ENCODE measurements at places on chromosomes 11 and 22.

- DNase-seq = peak; percentile 65
Measured at GRCh38 chr11:3849297-3849874, 6.1 kb upstream of the STIM1 start.

GRCh38 chr22:38973289-38974169 lies 8.6 kb upstream of the APOBEC3B start:
- DNase-seq = peak; percentile 67

DNA sequence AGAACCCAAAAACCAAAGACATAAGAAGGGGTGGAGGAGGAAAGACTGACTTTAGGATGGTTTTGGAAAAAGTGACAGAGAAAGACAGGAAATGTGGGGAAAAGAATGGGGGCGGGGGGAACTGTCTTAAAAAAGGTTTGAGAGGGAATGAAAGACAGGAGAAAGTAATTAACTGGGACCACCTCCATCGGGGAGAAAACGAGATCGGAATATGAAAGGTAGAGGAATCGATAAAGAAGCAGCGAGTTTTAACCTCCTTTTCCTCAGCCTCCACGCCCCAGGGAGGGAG lies 524 bp downstream of the MTMR2 start:
- DNase-seq = no peak

DNA sequence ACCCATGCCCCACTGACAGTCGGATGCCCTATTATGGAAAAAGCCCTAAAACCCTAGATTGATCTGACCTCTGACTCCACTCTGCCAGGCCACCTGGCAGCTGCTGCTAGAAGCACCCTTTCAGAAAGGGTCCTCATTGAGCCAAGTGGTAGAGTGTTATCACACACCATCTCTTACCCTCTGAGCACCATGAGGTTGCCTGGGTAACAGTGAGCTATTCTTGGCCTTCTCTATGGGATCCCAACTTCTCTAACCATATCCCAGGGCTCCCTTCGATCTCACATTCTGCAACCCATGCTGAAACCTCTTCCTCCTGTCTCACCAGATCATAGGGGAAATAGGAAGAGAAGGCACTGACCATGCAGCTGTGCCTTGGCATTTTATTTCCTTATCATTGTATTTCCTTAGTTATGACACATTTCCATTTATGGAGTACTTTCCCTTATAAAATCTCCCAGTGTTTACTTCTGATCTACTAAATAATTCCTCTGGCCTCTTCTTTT lies 52.7 kb downstream of the MPPED2 start:
- DNase-seq = no peak

DNA sequence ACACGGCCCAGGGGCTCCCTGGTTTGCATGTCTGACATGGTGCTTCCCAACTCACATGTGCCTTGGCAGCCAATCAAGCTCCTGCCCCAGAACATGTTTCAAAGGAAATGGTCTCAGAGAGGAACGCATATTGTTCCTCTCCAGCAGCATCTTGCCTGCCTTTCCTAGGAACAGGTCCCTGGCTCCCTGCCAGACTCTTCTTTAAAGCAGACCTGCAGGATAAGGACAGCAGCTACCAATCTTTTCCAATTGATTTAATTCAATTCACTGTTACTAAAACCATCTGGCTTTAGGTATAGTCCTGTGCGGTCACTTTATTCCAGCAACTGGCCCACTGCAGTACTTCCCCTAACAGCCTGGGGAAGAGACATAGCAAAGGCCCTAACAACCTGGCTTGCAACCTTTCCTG lies 79.9 kb downstream of the AMBRA1 start:
- no peak for DNase-seq

DNA sequence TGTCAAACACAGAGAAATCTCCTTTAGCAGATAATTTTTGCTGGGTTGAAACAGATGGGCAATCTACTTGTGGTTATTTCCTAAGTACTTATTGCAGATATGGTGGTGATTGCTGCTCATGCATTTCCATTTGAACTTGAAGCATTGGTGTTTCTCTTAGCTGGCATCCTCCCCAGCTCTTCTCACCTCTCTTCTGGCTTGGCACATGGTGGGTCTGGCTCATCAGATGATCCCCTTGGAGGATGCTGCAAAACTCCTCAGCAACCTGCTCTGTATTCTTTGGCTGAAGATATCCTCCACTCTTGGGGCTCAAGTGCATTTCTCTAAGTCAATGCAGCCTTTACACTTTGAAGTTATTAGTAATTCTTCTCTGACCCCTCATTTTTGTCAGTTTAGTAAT lies 87.3 kb upstream of the MYO18B start:
- DNase-seq = no peak

DNA sequence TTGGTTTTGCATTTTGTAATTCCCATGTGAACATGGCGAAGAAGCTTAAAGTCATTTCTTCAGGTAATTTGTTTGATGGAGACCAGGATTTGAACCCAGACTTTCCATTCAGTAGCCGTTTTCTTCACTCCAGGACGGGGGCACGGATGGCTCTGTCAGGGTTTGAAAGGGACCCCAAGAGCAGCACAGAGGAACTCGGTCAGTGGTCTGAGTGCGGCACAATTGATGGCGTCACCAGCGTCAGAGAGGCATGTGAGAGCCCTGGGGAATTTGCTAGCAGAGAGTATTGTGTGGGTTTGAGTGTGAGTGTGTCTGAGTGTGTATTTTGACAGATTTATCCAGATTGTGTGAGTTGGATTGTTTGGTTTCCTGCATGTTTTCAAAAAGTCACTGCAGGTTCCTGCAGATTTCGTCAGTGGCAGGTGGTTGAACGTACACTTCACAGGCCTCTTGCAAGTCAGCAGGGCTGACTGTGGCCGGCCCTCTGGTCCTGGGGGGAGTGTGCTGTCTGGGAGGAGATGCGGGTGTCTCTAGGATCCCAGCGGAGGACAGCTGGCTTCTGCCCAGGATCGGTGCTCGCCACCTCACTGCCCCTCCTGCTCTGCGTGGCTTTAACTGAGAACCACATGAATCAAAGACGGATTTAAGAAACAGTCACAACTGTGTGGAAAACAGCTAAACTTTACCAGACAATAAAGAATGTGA lies 199.3 kb downstream of the TBC1D22A start:
- no peak for DNase-seq

GRCh38 chr22:42199025-42199424 lies 68.4 kb upstream of the CYP2D6 start:
- no peak for DNase-seq

DNA sequence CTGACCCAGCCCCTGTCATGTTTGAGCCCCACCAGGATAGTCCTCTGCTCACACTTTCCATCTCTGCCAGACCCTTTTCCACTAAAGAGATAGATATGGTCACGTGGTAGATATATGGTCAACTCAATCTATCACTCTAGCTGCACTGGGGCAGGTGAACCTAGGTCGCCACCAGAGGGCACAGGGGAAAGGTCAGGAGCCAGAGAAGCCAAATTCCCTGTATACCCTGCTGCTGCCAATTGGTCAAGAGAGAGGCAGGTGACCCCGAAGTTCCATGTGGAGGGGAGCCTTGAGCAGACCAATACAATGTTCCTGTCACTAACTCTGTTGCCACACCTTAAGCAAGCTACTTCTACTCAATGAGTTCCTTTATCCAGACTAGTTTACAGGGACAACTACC lies 101.1 kb upstream of the GALNT18 start:
- no peak for DNase-seq

DNA sequence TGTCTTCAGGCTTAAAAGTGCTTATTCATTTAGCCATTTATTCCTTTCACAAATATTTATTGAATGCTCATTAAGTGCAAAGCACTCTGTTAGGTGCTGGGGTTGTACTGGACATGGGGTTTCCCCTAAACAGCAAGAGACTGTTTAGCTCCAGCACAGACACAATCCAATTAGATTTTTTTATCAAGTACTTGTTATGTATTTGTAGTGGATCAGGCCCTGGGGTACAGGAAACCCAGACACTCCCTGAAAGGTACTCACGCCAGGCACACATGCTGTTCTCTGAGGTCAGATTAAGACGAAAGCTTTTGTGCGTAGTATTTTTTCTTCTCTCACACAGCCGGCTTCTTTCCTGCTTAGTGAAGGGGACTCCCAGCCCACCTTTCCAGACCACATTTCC lies 218.1 kb upstream of the PLET1 start:
- DNase-seq = no peak

- DNase-seq = no peak
Measured at GRCh38 chr11:80281194-80281593, 840.4 kb upstream of the TENM4 start.

DNA sequence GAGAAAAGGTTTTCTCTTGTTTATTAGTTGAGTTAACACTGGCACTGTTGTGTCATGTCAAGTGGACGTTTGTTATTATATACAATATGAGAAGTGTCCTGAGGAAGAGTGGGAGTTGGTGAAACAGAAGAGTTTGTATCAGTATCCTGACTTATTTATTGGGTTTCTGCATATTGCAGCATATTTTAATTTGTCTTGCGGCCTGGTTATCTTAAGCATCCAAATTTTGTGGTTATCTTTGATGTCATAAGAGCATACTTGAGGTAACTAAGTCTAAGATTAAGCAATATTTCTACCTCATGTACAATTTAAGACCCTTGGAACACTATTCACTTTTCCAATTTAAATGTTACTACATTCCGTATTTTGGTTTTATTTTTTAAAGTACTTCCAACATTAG lies 103.5 kb downstream of the DDX10 start:
- DNase-seq = no peak

DNA sequence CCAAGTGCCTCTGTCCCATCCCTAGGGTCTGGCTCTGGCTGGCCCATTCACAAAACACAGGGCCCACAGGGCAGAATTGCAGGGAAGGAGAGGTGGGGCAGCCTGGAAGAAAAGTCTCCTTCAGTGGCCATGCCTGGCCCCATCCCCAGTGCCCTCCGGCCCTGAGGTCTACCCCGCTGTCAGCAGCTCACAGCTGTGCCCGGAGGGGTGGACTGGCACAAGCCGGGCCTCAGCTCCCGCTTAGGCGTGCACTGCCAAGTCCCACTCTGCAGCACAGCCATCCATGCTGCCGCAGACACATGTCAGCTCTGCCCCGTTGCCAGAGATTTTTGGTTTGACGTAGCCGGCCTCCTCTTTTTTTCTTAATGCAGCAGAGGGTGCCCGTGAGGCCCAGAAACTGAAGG lies 3.9 kb upstream of the SCN2B start:
- DNase-seq = peak; percentile 29

DNA sequence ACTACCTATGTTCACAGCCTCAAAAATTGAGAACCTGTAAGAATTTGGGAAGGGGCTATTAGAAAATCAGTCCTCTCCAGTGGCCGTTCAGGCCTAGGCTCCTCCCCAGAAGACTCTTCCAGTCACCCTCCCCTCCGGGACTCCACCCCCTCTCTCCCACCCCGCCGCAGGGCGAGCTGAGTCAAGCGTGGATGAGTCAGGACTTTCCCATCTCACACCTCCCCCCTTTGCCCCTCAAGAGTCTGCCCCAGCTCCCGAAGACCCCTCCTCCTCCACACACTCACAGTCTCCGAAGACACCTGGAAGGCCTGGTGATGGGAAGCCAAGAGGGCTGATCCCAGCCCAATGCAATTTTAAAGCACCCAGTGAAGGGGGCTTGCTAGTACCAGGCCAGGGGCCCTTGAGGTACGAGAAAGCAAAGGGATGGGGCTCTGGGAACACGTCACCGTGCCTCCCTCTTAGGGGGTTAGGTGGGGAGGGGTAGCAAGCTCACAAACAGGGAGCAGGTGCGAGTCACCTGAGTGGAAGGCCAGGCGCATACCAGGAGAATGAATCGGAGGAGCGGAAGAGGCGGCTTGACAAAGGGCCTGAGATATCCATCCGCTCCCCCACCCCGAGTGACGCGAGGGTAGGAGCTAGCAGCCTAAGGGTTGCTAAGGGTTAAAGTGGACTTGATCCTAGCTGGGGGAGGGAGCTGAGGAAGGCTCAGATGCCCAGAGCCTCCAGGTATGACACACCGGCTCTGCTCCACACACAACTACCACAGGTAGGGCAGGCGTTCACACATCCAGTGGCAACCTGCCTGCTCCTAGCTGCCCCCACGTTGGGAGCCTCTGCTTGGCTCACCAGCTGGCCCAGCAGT lies 13.6 kb downstream of the BCL9L start:
- DNase-seq = peak; percentile 51

DNA sequence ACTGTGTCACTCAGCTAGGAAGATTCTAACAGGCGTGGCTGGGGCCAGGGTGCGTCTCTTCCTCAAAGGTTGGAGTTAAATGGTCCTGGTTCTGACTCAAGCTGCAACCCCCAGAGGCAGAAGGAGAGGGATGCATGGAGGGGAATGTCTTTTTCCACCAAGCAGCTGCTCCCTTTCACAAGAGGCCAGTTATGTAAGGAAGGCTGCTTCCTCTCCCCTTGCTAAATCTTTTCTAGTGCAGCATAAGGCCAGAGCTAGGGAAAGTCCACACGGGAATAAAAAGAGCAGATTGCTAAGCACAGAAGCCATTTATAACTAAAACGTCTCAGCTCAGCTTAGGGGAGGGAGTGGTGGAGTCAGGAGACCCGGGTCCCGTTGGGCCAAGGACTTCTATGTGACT lies 10.0 kb downstream of the PVALB start:
- DNase-seq = no peak

GRCh38 chr11:2830886-2831285 lies 54.7 kb downstream of the CDKN1C start:
- DNase-seq = no peak

- no peak for DNase-seq
Measured at GRCh38 chr11:84780689-84781293, 846.4 kb downstream of the DLG2 start.

DNA sequence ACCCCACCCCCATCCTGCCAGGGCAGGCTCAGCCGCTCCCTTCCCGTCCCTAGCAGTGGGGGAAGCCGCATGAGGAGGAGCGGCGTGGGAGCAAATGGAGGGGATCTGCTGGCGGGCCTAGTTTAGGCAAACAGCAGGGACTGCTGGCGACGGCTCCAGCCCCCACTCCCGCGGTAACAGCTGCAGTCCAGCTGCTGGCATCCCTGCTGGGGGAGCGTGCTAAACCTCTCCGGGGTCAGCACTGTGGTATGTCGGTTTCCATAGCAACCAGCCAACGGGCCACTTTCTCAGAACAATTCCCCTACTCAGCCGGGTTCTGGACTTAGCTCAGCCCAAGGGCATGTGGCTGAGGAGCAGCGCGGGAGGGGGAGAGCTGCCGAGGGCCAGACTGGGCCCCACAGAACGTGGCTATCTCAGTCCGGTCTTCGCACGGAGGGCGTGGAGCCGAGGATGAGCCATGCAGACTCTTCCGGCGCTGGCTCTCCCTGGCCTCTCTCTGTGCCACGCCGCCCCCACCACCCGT lies 98.8 kb downstream of the PKNOX2 start:
- no peak for DNase-seq

GRCh38 chr11:76695133-76695532 lies 24.6 kb upstream of the LRRC32 start:
- no peak for DNase-seq

DNA sequence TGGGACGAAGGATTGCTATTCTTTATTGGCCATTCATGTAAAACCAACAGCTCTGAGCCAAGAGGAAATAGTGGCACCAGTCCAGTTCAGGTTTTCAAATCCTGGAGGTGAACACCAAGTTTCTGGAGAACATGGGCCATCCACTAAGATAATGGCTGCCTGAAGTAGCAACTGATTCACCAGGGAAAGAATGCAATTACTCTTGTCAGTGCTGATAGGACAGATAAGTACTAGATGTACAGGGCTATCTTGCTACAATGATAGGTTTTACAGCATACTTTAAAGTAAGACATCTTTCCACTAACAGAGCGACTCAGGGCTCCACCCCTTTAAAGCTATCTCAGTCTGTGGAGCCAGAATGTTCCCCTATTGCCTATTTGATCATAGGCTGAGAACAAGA lies 36.8 kb upstream of the APOA1 start:
- no peak for DNase-seq

- DNase-seq = peak; percentile 84
Measured at GRCh38 chr11:2892215-2892966, 6.8 kb upstream of the CDKN1C start.
